ENCODE measurements at places on chromosomes 3 and 15.

DNA sequence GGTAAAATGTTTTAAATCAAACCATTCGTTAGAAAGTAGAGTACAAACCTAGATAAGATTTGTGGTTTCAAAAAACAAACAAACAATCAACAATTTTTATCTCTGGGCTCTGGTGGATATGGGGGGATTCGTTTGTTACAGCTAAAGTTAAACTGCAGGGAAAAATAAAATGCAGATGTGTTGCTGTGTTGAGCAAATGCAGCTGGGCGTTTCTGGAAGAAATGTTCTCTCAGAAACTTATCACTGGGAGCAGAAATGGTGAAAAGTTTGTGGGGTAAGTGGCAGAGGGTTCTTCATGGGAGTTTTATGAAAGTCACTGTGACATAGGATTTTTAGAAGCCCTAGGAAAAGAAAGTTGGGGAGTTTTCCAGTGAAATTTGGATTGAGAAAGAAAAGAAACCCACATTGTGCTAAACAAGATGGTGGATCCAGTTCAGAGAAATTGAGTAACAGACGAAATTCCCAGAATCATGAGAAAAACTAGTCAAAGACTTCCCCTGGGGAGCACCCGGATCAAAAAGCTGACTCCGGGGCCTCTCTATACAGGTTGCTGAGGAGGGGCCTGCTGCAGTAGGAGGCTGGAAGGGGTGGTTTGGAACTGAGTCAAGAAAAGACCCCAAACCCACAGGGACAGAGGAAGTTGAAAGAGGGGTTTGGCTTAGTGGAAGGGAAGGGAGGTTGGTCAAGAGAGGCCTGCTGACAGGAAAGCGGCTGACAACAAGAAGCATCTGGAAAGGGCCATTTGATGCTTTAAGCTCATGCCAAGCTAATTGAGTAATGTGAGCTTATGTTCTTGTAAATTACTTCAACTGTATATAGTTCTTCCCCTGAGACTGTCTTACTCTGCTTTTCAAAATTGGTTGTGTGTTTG is 108.7 kb downstream of the RARB start:
- no peak for DNase-seq

GRCh38 chr3:40312661-40313226 is 3.2 kb downstream of the EIF1B start:
- no peak for DNase-seq

DNA sequence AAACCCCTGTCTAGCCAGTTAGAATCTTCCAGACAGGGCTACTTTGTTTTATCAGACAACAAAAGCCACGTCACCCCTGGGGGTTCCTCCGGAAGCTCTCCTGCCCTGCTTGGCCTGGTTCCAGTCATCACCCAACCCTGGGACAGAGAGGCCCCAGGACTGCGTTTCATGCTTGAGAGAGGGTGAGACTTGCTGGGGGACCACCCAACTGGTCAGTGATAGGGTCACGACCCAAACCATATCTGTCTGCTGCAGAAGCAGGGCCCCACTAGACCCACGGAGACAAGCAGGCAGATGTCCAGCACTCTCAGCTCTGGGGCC is 1.2 kb downstream of the NT5DC2 start:
- no peak for DNase-seq

GRCh38 chr3:53754325-53754724 is 91.9 kb downstream of the CHDH start:
- DNase-seq = no peak

- DNase-seq = no peak
Observed at GRCh38 chr15:69304182-69304545, 5.5 kb downstream of the PAQR5 start.

DNA sequence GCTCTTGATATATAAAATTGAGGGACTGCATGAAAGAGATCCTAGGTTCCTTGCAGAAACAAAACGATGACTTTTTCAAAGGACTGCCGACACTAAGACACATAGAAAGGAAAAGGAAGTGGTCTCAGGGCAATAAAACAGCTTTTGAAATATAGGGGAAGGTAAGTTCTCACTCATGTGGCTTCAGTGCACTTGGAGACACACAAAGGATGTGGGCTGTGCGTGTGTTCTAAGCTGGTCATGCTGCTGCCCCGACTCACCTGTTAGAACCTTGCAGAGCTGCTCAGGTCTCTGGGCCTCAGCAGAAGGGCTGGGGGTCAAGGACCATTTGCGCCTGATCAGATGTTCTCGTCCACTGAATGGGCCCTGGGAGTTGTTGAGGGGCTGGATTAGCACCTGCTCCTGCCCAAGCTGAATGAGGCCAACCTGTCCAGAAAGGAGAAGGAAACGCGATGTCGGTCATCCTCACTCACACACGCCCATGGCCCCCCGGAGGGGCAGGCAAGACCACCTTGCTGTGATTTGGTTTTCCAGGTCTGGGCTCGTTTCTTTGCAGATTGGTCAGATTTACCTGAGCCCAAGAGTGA is 11.1 kb downstream of the ADAMTS17 start:
- no peak for DNase-seq

- no peak for DNase-seq
Observed at GRCh38 chr15:84835661-84836337, 18.6 kb downstream of the ALPK3 start.

DNA sequence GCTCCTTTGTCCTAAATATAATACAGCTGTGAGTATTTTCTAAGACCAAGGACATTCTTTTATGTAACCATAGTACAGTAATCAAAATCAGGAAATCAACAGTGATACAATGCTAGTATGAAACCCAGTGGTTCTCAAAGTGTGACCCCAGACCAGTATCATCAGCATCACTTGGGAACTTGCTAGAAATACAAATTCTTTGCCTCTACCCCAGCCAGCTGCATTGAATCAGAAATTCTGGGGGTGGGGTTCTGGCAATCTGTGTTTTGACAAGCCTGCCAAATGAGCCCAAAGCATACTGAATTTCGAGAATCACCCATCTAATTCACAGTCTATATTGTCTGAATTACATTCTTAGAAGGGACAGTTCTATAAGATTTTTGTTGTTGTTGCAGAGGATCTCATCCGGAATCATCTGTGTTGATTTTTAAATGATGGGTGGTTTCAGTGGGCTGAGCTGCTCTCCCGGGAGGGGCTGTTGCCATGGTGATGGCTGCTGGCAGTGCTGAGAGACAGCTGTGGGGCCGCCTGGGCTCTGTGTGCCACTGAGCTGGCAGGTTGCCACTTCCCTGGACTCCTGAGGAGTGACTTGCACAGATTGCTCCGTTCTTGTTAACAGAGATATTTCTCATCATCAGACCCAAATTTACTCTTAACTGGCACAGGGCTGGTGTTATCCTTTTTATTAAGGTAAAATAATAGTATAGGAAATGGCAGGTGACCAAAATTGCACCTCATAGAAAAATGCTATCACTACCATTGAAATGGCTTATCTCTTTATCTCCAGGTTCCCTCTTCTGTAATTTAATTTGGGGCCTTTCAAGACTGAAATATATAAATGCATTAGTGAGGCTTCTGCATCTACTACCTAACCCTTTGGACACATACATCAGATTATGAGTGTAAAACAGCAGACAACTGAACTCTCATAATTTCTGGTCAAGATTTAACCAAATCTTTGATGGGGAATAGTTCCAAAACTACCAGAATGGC is 56.5 kb downstream of the NEK11 start:
- DNase-seq = no peak

DNA sequence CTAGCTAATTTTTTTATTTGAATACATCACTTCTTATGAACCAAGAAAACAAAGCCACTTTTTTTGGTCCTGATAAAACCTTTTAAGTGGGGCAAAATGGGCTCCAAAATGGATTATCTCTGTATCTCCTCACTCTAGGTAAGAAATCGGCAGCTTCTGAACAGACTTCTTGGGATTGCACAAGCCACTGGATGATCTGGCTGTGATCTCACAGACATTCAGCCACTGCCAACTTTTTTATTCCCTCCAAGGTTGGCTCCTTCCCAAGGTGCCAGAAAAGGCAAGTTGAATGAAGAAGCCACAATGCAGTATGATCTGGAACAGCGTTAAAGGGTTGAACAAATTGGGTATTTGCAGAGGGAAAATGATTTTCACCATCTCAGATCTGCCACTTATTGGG is 73.2 kb downstream of the PRICKLE2 start:
- DNase-seq = no peak

DNA sequence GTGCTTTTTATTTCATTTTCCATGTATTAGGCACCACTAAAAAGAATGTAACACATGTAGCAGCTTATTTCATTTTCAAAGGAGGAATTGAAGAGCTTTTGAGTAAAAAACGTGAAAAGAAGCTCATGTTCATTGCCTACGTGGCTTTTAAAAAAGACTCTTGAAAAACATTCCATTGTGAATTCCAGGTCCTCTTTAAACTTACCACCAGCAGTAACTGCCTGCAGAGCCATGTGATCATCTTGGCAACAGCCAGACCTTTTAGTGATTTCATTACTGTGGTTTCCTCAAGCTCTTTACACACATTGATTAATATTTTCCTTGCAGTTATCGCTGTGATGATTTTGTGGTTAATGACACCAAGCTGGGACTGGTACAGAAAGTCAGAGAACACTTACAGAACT is 43.8 kb upstream of the FBXL22 start:
- DNase-seq = no peak

DNA sequence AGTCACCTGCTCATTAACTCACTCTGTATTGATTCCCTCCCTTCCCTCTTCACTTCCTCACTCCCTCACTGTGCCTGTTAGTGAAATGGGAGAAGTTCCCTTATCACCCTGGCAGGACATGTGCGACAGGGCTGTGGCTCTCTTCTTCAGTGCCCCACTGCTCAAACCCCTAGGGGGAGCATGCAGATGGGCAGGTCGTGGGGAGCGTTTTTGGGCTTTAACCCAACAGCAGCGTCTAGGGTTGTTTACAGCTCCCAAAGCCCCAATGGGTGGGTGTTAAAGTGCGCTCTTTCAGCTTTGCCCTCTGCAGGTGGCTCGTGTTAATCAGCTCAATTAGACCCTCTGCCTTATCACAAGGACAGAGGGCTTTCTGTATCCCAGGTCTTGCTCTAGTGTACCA is 447.8 kb upstream of the PROK2 start:
- no peak for DNase-seq

DNA sequence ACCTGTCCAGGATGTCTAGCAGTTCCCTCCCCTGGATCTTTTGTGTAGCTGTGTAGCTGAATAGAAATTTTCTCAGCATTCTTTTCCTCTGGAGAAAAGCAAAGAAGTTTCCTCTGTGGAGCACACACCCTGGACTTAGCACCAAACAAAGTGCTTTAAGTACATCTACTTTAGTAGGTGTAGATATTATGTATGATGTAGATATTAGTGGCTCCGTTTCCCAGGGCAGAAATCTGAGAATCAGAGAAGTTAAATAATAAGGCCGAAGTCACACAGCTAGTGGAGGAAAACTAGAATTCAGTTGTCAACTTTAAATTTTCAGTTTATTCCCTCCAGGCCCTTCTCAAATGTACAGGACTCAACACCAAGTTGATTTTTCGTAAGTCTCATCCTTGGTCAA is 401.7 kb upstream of the NR2F2 start:
- DNase-seq = no peak

DNA sequence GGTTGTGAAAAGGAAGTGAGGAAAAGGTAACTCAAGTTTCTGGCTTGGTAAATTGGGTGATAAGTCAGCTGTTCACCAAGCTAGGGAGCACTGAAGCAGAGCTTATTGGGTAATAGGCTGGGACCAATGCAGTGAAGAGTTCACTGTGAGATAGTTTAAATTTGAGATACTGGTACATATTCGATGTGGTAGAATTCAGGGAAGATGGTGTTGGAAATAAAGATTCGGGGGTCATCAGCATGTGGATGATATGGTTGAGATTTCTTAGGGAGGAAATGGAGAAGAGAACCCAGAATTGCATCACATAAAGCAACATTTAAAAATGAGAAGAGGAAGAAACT is 16.9 kb downstream of the MME start:
- DNase-seq = no peak

DNA sequence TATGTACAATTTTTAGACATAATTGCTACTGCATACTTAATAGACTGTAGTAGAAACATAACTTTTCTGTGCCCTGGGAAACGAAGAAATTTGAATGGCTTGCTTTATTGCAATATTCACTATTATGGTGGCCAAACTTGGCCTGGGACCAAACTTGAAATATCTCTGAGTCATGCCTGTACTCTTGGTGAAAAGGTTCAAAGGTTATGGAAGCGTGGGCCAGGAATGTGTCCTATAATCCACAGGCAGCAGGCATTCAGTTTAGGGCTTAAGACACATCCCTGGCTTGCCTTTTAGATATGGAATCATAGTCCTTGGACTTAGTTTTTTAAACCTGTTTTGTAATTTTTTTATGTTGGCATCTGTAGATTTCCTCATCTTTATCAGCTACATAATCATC is 124.3 kb downstream of the LRIG1 start:
- DNase-seq = no peak

GRCh38 chr3:126649556-126650092 is 5.3 kb downstream of the TXNRD3 start:
- no peak for DNase-seq

DNA sequence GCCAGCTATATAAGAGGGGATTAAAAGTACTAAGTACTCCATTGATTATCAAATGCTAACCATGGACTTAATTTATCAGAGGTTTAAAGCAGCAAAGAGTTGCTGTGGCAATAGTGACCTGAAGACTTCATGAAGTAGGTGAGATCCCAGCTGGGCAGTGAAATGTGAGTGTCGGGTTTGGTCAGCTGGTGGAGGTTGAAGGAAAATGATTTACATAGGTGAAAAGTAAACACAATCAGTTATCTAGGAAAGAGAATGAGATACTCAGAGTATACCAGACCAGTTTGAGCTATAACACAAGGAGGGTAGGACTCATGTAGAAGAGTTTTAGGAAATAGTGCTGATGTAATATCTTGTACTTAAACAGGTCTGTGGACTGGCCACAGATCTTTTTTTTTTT is 16.5 kb upstream of the FBXO22 start:
- no peak for DNase-seq

GRCh38 chr3:122458992-122459391 is 43.1 kb upstream of the WDR5B start:
- no peak for DNase-seq

DNA sequence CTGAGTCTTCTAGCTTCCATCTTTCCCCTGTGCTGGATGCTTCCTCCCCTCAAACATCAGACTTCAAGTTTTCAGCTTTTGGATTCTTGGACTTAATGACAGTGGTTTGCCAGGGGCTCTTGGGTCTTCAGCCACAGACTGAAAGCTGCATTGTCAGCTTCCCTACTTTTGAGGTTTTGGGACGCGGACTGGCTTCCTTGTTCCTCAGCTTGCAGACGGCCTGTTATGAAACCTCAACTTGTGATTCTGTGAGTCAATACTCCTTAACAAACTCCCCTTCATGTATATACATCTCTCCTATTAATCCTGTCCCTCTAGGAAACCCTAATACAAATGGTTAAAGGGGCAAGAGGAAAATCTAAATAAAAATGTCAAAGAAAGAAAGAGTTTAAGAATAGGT is 100.1 kb downstream of the ABI3BP start:
- no peak for DNase-seq

DNA sequence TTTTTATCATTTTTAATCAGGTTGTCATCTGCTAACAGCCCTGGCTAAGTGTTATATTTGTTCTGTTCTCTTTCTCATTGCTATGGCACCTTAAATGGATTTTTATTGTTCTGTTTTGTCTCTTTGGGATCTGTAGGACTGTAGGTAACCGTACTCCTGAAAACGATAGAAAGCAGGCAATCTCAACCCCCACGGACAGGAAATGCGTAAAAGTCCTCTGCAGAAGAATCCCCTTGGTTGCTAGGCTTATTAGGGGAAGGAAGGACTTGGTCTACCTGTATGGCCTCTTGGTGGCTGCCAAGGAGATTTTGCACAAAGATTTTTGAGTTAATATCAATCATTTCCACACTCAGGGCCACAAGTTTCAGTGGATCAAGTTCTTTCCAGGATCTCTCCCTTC is 571.9 kb upstream of the ZNF385D start:
- no peak for DNase-seq

GRCh38 chr3:152314677-152315353 is 46.1 kb downstream of the MBNL1 start:
- no peak for DNase-seq
